ENCODE measurements at places on chromosomes 12 and 14.

DNA sequence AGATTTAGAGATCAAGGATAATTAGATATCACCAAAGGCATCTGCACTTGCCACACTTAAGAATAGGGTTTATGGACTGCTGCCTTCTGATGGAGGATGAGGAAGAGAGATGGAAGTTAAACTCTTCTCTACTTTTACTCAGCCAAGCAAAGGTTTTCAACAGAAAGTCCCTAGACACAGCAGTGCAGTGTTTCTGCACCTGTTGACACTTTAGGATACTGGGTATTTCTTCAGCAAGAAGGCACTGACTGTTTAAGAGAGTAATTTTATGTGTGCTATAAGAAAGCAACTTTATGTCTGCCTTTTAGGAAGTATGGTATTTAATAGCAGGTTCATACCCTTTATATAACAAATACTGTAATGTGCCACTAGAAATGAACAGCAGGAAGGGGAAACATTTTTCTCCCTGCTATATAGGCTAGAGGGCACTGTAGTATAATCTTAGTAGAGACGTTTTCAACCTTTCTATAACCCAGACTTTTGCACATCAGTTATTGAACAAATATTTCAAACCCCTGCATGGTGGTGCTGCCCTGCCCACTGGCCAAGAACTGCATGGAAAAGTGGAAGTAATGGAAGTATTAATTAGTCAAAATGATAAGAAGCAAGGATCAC lies 225.0 kb upstream of the GRIP1 start:
- DNase-seq: peak; percentile 29

- no peak for DNase-seq
Observed at GRCh38 chr14:37985826-37986470, 221.8 kb upstream of the SSTR1 start.

GRCh38 chr12:79300199-79300568 lies 390.6 kb downstream of the PAWR start:
- DNase-seq: no peak

GRCh38 chr12:119692410-119692809 lies 24.5 kb downstream of the PRKAB1 start:
- DNase-seq: no peak

GRCh38 chr12:102595315-102595714 lies 115.0 kb upstream of the IGF1 start:
- no peak for DNase-seq

DNA sequence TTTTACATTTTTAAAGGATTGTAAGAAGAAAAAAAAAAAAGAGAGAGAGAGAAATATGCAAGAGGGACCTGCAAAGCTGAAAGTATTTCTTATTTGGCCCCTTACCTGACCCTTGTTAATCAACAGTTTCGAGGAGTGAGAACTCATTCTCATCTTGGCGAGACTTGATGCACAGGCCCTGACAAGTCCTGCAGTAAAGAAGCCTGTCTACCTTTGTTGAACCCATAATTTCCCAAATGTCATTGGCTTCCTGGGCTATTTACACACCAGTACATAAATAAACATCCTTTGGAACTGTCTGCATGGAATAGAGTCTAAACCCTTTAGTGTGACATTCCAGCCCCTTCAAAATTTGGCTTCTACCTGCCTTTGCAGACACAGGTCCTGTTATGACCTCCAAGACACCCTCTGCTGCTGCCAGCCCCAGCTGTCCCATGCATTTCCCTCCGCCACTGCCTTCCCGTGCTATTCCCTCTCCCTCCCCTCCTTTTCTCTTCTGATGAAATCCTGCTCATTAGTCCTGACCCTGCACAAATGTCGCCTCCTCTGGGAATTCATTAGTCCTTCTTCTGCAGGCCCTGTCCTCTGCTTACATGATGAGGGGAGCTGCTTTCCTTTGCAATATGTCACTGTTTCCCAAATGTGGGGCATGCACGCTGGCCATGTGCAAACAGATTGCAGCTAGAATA lies 35.1 kb downstream of the MYL2 start:
- DNase-seq: no peak

GRCh38 chr12:68468036-68468435 lies 135.9 kb upstream of the MDM1 start:
- no peak for DNase-seq

- no peak for DNase-seq
Observed at GRCh38 chr12:29781705-29782266, 2.0 kb downstream of the TMTC1 start.

GRCh38 chr14:105065280-105066228 lies at the start of gene GPR132:
Gene GPR132 (minus strand): TSS chr14:105065430. CDS start chr14:105055420, 10,010 bp downstream.
- no peak for DNase-seq

GRCh38 chr12:114769634-114770033 lies 85.7 kb upstream of the TBX3 start:
- no peak for DNase-seq

All from NCI-H1436 treated with DMSO at 0.1 percent for 48 hours (cell line).